ENCODE measurements at places on chromosomes 3 and 15.

DNA sequence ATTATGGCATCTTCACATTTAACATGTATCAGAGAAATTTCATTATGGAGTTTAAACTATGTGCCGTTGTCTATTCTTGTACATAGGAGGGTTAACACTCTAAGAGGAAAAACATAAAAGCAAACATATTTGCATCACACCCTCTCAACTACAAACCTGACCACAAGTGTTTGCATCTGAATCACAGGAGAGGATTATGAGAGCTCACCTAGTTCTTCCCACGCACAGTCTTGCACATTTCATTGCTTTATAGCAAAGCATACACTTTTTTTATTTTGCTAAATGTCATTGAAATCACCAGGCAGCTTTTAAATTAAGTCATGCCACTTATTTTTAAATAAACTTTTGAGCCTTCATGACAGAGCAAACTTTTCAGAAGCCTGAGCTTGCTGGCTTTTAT, 12.5 kb downstream of the TRAT1 start:
- no peak for DNase-seq

DNA sequence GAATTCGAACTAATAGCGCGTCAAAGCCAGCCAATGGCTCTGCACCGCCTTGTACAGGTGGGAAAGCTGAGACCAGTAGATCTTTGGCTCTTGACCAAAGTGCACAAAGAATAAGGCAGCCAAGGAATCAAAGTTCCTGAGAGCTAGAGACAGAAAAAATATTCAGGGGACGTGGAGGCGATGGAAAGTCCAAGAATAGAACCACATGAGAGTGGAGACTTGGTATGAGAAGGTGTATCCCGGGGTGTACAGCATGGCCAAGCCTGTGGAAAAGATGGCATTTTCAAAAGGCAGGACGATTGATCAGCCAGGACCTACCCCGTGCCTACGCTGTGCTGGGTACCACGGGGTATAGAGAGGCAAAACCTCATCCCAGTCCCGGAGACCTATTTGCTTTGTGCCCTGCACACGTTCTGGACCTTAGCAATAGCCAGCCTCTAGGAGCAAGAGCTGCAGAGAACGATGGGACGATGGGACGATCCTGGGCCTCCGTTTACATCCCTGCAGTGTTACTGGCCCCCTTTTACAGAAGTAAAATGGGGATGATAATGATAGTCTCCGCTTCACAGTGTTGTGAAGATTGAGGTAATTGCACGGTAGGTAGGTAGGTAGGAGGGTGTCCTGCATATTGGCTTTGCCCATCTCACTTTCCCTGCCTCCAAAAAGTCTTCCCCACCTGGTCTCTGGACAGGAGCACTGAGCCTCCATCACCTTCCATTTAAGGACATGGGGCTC, 583 bp upstream of the RBSN start:
- DNase-seq = no peak

DNA sequence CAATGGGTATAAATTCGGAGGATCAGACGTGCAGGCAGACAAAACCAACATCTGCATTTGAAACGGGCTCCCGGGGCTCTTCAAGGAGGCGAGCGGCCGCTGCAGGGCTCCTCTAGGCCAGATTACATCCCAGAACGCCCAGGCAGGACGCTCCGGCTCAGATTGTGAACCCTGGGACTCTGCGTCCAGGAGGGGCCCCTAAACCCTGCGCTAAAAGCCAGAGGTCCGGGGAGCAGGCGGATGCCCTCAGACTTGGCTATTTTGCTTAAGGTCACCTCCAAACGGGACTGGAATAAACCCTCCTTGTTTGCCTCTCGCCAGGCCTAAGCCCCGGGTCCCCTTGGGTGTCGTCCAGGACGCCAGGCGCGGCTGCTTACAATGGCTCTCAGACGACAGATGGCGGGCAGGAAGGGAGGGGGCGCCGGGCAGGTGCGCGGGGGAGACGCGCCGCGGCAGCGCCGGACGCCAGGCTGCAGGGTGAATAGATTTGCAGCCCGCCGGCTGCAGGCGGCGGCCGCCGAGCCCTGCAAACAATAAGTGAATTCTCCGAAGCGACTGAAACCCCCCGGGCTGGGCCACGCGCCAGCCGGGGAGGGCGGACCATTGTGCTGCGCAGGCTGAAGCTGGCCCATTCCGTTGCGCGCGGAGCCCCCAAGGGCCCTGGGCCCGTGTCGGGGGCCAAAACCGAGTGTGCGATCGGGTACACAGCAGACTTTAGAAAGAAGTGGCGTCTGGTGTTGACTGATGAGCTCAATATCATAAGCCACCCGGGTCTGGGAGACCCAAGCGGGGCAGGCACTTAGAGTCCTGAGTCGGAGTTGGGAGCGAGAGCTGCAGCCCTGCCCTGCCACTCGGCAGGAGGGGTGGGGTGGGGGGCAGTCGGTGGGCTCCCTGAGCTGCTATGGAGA, 32.3 kb upstream of the AMOTL2 start:
- no peak for DNase-seq

- no peak for DNase-seq
Observed at GRCh38 chr3:141067206-141067974, 16.2 kb downstream of the SPSB4 start.

DNA sequence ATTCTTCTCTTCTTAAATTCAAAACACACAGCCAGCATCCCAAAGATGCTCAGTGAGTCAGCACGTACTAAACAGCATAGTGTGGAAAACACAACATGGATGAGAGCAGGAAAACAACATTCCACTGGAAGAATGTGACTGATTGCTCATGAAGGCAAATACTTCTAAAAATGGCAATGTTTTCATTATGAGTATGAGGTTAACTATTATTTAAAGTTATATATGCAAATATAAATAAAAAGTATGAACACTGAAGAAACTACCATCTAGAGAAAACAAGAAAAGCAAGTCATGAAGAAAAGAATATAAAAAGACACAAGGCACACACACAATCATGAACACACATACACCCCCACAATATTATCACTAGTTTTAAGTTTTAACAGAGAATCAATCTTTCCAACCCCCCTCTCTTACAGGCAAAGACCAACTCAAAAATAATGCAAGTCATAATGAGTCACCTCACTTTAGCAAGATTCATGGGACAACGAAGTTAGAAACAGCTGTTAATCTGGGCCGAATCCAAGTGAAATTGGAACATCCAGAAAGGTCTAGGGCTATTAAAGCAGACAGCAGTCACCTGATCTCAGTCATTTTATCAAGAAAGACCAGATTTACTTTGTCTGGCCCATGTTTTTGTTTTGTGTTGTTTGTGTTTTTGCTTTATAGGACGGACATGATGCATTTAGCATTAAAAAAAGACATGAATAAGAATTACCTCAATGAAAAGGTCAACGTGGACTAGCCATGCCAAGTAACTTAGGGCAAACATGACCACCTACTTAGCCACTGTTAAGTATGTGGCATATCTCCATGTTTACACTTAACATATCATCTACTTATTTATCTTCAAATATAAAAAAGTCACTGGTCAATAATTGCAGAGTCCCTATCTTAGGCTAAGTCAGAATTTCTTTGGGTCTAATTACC, 18.1 kb downstream of the GBE1 start:
- no peak for DNase-seq

GRCh38 chr3:59401924-59402323, 352.1 kb upstream of the CFAP20DC start:
- no peak for DNase-seq

GRCh38 chr3:108420926-108421325, 89.5 kb downstream of the MYH15 start:
- DNase-seq = no peak

GRCh38 chr15:96514607-96515285, 184.2 kb downstream of the NR2F2 start:
- DNase-seq = no peak

Data from activated CD8-positive, alpha-beta memory T cell treated with anti-CD3 and anti-CD28 coated beads for 48 hours (primary cell).